Adipocyte (in vitro differentiated cells): ENCODE measurements at places on chromosomes 6 and 20.

DNA sequence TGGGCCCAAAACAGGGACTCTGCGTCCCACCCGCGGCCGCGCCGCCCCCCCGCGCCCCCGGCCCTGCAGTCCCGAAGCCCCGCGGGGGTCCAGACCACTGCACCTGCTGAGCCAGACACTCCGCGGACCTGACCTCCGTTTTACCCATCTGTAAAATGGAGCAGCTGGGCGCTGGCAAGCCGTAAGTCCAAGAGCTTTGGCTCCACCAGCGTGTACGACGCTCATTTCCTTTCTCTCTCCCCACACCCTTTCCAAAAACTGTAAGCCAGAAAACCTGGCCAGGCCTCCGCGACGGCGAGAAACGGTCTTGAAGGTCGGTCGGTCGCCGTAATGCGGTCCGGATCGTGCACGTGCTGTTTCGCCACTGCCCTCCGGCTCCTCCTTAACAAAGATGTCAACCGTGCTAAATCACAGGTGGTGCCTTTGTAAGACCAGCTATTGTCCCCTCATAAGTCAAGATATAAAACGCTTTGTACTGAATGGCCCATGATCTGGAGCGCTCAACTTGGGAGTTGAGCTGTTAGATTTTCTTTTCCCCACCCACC, 7.8 kb upstream of the NR2E1 start:
- no peak for DNase-seq

- peak; percentile 62 for DNase-seq
Measured at GRCh38 chr20:12207875-12208274, 290.2 kb downstream of the BTBD3 start.

GRCh38 chr6:149842331-149842730, 21.8 kb downstream of the LRP11 start:
- DNase-seq: no peak

- no peak for DNase-seq
Measured at GRCh38 chr20:20363434-20363798, 4.5 kb upstream of the INSM1 start.

DNA sequence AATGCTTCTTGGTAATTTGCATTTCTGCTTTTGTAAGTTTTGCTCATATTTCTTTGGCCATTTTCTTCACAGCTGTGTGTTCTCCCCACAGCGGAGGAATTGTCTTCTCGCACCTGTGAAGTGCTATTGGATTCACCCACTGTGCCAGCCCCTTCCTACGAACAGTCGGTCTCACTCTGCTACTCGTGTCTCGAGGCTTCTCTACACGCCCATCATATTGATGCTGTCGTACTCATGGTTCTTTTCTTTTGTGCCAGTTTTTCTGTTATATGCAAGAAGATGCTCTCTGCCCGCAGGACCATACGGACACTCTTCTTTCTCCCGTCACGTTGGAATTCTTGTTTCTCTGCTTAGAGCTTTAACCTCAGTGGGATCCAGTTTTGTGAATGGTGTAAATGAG, 200.3 kb downstream of the DLL1 start:
- DNase-seq: no peak

DNA sequence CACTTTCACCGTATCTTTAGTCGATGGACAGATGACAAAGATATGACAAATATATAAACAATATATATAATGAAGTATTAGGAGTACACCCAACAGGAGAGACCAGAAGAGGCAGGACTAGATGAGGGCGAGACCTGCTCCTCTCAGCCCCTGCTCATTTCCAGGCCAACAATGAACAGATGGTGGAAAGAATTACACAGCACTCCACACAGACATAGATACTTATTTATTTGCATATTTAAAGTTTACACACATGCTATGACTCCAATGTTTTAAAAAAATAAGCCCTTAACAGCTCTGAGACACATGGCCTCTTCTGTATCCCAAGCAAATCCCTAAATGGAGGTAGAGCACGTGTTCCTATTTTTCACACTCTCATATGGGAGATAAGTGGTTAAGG, 10.4 kb downstream of the FAM210B start:
- no peak for DNase-seq
